GM13977 (cell line): ENCODE measurements at places on chromosomes 12 and 14.
A peak's percentile ranks its signal among the peaks of the same experiment; 100 is the strongest.

GRCh38 chr12:118330421-118331018, 42.2 kb downstream of the TAOK3 start:
- DNase-seq = peak; percentile 45

DNA sequence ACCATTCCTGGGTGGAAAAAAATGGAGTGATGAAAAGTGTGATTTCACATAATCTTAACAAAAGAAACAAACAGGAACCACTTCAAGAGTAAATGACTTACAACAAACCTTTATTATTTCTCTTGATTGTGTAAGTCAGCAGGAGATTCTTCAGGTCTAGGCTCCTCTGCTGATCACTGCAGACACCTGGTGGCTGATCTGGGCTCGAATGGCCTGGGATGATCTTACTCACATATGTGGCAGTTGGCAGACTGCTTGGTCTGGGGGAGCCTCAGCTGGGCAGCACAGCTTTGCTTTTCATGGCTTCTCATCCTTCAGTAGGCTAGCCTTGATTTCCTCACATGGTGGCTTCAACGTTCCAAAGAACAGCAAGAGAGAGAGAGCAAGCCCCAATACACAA, 215.4 kb upstream of the PRICKLE1 start:
- no peak for DNase-seq

GRCh38 chr12:77932216-77932615, 101.5 kb downstream of the NAV3 start:
- no peak for DNase-seq

GRCh38 chr12:121005346-121005815, 10.9 kb downstream of the C12orf43 start:
- peak; percentile 59 for DNase-seq

- DNase-seq = peak; percentile 36
Observed at GRCh38 chr12:122293081-122293480, 26.8 kb upstream of the VPS33A start.

DNA sequence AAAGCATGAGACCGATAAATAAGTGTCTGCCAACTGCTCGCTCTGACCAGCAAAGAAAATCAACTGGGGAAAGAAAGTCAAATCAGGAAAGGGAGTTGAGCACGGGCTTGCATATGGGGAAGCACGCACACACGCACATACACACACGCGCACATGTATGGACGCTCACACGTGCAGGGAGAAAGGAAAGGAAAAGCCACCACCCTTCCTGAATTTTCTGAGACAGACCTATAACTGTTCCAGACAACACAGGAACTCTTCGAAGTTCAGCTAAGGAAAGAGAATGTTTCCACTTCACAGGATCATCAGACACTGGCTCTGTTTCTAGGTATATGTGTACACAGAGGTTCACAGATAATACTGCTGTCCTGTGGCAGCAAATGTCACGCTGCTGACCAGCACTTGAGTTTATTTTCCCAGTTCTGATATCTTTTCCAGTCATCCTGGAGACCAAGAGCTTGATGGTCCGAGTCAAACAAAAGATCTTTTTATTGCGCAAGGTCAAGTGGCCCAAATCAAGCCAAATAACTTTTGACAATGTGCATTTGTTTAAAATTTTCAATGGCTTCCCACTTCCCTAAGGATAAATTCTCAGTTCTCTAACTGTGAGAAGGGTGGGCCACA, 82.1 kb upstream of the TMCC3 start:
- DNase-seq = no peak

DNA sequence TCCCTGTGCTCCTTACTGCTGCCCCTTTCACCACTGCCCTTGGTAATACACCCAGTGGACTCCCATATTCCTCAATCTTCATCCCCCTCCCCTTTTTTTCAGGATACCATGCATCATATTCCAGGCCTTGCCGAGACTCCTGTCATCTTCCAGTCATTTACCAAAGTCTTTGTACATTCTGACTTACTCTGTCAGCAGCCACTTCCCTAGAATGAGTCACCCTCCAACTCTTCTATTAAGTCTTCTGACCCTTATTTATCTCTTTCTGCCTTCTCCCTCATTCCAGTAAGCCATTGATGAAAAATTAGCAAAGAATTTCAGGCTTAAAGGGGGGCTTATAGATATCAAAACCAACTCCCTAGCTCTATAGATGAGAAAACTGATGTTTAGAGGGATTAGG, 128.0 kb downstream of the STXBP6 start:
- DNase-seq = no peak

DNA sequence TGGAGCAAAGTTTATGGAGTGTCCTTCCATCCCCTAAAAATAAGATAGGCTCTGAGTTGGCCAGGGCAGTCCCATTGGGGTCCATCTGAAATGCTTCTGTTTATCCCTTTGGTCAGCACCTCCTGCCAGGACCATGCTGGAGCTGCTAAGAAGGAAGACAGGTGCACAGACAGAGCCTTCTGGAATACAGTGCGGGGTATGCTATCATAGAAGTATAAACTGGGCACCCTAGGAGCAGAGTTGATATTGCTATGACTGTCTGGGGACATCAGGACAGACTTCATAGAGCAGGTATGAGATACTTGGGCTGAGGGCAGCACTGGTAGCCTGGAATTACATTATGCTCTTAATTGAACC, 170.4 kb upstream of the HIF1A start:
- DNase-seq = no peak

- DNase-seq = no peak
Observed at GRCh38 chr12:49505672-49506071, 33.2 kb upstream of the KCNH3 start.

DNA sequence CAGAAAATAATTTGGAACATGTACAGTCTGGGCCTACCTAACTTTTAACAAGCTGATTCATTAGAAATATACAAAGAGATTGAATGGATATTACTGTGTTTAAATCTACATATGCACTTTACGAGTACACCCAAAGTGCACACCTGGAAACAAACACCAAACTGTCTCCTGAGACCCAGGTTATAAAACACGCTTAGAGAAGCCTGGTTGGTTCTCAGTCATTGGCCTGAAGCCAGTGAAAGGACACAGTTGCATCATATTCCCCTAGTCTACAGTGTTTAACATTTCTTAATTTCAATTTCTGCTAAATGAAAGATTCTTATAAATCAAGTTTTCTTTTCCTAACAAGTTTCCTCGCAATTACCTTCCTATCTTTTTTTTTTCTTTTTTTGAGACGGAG, 209.5 kb downstream of the FBXL14 start:
- DNase-seq = no peak

DNA sequence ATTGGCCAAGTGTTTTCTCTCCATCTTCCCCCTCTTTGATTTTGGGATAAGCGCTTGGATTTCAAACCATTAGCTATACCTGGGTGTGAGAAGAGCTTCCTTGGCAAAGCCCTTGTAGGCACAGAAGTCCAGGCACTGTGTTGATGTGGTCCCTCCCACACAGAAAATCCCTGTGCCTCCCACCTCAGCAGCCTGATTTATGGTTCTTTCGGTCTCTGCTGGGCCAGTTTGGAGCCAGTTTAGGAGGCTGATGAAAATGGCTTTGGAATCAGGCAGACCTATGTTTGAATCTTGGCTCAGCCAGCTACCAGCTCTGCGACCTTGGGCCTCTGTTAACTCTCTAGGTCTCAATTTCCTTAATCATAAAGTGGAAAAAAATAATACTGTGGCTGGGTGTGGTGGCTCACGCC, 9.6 kb upstream of the IFT81 start:
- no peak for DNase-seq

- DNase-seq = peak; percentile 56
Observed at GRCh38 chr12:26125400-26126339, 833 bp upstream of the BHLHE41 start.

- no peak for DNase-seq
Observed at GRCh38 chr14:28375295-28375694, 391.3 kb upstream of the FOXG1 start.

- no peak for DNase-seq
Observed at GRCh38 chr12:132321321-132322118, 7.9 kb downstream of the GALNT9 start.

- no peak for DNase-seq
Observed at GRCh38 chr12:69682110-69682755, 16.9 kb downstream of the BEST3 start.

- DNase-seq = no peak
Observed at GRCh38 chr14:65751510-65751909, 339.0 kb downstream of the FUT8 start.

GRCh38 chr14:57480051-57480450, 13.6 kb downstream of the CCDC198 start:
- DNase-seq = no peak

DNA sequence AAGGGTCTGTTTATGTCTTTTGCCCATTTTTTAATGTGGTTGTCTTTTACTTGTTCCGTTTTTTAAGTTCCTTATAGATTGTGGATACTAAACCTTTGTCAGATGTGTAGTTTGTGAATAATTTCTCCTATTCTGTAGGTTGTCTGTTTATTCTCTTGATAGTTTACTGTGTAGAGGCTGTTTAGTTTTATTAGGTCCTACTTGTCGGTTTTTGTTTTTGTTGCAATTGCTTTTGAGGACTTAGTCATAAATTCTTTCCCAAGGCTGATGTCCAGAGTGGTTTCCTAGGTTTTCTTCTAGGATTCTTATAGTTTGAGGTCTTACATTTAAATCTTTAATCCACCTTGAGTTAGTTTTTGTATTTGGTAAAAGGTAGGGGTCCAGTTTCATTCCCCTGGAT, 33.9 kb downstream of the SLC39A9 start:
- DNase-seq = no peak

DNA sequence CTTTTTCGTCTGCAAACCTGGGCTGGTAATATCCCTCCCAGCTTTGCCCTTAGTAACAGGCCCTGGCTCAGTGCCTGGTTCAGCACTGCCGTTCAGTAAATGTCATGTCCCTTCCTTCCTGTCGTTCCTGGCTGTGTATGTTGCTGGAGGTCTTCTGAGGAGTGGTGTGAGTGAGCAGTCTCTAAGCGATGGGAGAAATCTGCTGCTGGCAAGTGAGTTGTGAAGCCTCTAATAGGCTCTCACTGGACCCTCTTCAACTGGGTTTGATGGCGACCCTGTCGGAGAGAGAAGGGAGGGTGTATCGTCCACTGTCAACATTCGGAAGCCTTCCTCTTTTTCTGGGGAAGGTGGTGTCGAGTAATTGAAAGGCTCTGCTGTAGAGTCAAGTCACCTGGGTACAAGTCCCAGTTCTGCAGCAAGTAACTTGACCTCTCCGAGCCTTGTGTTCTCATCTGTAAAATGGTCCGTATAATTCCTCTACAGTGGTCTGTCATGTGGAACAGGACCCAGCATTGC, 62.8 kb downstream of the HRK start:
- peak; percentile 31 for DNase-seq

DNA sequence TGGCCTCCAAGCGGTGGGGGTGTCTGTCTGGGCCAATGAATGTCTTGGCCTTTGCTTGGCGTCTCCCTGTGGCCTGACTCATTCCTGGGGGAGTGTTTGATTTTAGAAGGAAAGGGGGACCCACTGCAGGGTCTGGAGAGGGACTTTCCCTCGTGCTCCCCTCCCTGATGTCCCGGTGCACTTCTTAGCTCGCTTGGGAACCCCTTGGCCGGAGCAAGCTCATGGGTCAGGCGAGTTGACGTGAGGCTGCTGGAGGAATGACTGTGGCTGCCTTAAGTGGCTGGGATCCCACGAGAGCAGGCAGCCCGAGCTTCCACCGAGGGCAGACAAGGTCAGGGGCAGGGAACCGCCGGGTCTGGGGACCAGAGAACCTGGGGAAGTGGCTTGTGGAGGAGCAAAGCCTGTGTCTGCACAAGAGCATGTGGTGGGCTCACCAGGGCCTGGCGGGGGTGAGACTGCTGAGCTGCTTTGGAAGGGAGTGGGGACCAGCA, 218.4 kb upstream of the C14orf180 start:
- no peak for DNase-seq

GRCh38 chr14:23382276-23382675, 5.4 kb downstream of the CMTM5 start:
- no peak for DNase-seq

DNA sequence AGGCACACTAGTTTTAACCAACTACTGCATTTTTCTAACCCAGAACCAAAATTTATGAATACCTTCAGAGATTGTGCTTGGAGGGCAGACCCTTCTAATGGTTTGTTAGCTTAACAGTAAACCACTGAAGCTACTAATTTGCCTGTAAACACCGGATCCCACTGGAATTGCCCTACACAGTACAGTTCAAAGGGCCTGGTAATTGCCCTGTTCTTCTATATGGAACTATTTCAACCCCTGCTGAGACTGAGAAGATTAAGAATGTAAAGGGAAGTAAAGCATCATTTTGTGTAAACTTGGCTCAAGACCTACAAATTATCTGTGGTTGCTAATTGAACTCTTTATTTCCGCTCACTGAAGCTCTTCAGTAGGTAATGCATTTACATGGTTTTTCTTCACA, 468.1 kb downstream of the NPAS3 start:
- DNase-seq = no peak

- no peak for DNase-seq
Observed at GRCh38 chr12:4356041-4356327, 23.5 kb downstream of the FGF23 start.

- DNase-seq = no peak
Observed at GRCh38 chr12:82412246-82412645, 53.9 kb downstream of the METTL25 start.

DNA sequence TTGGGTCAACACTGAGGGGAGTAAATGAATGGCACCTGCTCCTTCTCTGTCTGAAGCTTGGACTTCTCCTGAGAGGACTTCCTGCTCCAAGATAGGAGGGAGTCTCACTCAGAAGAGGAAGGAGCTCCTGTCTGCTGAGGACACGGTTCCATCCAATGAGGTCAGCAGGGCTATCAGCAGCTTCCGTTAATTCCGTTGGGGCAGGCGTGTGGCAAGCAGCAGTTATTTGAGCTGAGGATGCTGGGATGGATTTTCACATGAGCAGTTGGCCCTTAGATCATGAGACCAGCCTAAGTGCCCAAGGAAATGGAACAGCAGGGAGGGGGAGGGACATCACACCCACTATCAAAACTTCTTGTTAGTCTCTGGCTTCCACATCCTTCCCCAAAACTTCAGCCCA, 159.0 kb upstream of the PZP start:
- no peak for DNase-seq

DNA sequence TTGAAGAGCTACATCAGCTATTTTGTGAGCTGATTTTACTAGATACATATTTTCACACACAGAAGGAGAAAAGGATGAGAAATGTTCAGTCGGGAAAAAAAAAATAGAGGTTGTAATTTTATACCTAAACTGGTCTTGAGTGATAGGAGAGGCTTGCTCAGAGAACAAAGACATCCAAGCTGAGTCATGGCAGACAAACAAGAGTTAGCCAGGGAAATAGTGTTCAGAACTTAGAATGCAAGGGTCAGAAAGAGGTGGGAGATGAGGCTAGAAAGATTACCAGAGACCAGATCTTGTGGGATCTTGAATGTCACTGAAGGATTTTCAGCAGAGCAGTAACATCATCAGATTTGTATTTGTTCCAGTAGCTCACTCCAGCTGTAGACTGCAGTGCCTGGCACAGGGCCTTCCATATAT, 121.9 kb upstream of the ATF1 start:
- DNase-seq = no peak

GRCh38 chr12:1216560-1216959, 225.5 kb downstream of the ERC1 start:
- DNase-seq = no peak
